ENCODE measurements at places on chromosomes 12 and 14. TPM values are rescaled to one million over a fixed set of nuclear protein-coding genes. Genes with fewer than 3 reads are reported as not detected.
A peak's percentile ranks its signal among the peaks of the same experiment; 100 is the strongest.

Gene ERBB3
- polyA plus RNA-seq, result 1.5 TPM

Gene SYT1
- polyA plus RNA-seq, result 2.6 TPM

- H3K36me3 ChIP-seq, result no peaks in the 10 kb centered on the region
- no peaks in the 10 kb centered on the region for H3K4me1 ChIP-seq
- no peak for DNase-seq
Measured at GRCh38 chr14:66038618-66039017, 447.6 kb upstream of the CCDC196 start.

GRCh38 chr14:24172261-24172860, 481 bp downstream of the REC8 start:
- peaks cover 3% of the 10 kb centered on the region for H3K4me1 ChIP-seq
- H3K4me3 ChIP-seq, result peak overlapping the region; percentile 8
- H3K27ac ChIP-seq, result no peak overlapping the region
- H3K36me3 ChIP-seq, result peaks cover 2% of the 10 kb centered on the region
- no peak for DNase-seq

DNA sequence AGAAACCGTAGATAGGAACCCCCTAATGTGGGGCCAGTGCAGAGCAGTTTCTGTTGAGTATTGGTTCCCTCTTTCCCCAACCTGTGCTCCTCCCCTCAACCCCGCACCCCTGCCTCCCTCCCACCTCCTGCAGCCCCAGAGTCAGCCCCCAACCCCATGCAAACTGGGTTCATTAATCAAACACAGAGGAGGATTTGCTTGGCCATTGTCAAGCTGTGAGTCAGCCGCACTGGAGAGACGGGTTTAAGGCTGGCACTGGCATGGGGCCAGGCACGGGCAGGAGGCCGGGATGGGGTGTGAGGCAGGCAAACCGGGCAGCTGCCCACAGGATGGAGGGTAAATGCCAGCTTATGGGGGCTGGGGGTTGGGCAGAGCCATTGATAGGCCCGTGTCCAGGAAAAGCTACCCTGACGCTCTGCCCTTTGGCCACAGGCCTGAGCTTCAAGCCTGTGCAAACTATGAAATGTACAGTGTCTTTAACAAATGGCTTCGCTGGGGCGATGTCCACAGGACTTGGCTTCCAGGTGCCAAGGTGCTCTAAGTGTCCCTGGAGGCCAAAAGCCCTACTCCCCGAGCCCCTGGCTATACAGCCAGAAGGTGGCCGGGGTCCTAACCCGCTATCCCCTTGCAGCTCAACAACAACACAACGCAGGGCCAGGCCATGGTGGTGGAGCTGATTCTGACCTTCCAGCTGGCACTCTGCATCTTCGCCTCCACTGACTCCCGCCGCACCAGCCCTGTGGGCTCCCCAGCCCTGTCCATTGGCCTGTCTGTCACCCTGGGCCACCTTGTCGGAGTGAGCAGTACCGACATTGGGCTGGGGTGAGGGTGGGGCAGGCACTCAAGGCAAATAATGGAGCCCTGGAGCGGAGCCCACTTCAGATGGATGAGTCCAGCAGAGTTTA, 1.4 kb downstream of the AQP5 start:
- no peaks in the 10 kb centered on the region for H3K36me3 ChIP-seq
- H3K27ac ChIP-seq, result no peak overlapping the region
- peaks cover 34% of the 10 kb centered on the region for H3K4me1 ChIP-seq
- H3K27me3 ChIP-seq, result peaks cover 2% of the 10 kb centered on the region
- no peak overlapping the region for H3K4me3 ChIP-seq

- no peak overlapping the region for H3K27ac ChIP-seq
- peaks cover 25% of the 10 kb centered on the region for H3K4me1 ChIP-seq
- H3K27me3 ChIP-seq, result no peaks in the 10 kb centered on the region
- DNase-seq, result no peak
Measured at GRCh38 chr14:75521415-75522199, 662 bp upstream of the BATF start.

Gene CSRP2
- polyA plus RNA-seq, result 7.2 TPM

Gene ENDOU
- polyA plus RNA-seq, result not detected

DNA sequence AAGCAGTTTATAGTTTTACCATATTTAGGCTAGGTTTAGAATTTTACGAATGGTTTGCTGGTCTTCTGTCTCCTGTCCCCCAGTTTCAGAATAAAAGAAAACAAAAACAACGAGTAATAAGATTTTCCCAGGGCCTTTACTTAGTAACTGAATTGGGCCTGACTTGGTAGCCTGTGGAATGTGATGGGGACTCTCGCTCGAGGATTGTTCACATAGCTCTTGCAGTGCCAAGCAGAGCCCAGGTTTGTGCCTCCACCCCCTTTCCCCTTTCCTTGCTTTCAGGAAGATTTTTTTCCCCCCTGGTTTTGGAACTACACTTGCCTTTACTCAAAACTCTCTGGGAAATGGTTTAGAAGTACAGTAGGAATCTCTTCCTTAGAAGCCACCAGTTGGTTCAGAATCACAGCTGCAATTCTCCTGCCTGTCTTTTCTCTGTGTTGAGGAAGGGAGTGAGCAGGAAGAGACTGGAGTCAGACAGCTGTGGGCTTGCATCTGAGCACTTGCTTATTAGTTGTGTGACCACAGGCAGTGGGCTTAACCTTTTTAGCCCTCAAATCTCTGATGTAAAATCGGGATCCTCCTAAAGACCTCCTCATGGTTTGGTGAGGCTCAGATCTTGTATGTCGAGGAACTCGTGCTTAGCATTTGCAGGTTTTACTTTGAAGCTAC, 501.2 kb downstream of the PCNX1 start:
- no peaks in the 10 kb centered on the region for H3K36me3 ChIP-seq
- no peak for DNase-seq
- no peaks in the 10 kb centered on the region for H3K27me3 ChIP-seq
- no peak overlapping the region for H3K27ac ChIP-seq
- no peaks in the 10 kb centered on the region for H3K4me1 ChIP-seq

Gene AMDHD1
- 0.16 TPM for polyA plus RNA-seq
